Stimulated activated CD4-positive, alpha-beta T cell treated with anti-CD3 and anti-CD28 coated beads, Interleukin-12 subunit alpha, Interleukin-12 subunit beta, amount 100 ng/mL, for 4 hours (primary cell): ENCODE measurements at places on chromosomes 11 and 22.

DNA sequence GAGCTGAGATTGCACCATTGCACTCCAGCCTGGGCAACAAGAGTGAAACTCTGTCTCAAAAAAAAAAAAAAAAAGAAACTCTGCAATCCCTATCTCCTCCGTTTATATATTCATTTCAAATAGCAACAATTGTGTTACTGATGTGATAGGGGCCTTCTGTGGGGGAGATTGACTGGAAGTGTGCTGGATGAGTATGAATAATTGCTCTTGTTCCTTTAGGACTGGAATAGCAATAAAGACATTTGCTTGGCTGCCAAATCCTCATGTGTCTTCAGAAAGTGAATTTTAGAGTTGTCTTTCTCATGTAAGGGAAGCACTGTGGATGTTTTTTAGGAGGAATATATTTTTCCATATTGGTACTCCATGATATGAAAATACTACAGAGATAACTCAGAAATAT is 21.1 kb upstream of the ME3 start:
- no peak for DNase-seq

DNA sequence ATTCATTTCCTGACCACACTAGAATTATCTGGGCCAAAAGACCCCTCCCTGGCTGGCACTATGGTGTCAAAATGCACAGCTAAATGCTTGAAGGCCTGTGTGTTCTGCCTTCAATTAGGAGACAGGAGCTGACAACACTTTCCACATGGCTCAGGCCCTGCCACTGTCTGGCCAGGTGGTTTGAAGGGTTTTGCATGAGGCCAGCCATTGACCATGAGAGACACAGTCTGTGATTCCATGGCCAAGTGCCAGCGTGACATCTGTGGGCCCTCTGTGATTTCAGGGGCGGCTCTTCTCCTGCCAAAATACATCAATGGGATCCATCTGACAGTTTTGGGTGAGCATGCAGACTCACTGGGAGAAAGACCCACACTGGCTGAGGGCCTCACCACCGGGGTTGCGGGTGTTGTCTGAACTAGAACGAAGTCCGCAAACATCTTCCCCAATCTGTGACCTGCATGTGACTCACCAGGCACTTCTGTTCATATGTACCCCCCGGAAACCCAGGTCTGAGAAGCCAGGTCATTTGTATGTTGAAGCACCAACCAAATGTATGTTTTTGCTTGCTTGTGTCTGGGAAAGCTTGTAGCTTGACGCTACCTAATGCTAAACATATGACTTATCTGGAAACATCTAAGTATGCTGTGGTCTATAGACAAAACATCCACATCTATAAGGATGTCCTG is 20.7 kb upstream of the NAV2 start:
- no peak for DNase-seq

DNA sequence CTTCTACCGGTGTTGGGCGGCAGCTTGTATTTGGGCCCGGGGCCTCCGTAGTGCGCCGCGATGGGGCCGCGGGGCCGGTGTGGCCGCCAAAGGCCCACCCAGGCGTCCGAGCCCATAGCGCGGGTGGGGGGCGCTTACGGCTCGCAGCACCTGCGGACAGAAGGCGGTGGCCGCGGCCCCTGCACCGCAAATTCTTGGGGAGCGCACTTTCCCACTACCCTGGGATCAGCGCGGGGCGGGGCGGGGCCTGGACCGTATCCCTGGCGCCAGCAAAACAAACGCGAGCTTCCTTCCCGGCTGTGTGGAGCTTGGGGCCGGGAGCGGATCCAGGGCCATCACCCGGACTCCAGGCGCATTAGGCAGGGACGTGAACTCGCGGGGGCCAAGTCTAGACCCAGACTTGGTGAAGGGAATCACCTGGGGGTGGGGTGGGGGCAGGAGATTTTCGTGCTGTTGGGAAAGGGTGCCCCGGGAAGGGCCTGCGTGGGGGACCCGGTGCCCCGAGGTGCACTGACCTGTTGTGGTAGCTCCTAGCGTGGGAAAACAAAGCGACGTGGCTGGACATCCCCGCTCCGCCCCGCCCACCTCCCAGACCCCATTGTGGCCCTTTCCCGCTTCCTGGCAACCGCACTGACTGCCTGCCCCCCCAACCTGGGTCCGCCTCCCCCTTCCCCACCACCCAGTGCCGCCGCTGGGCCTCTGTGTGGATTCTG is 2.3 kb upstream of the TYMP start:
- no peak for DNase-seq

DNA sequence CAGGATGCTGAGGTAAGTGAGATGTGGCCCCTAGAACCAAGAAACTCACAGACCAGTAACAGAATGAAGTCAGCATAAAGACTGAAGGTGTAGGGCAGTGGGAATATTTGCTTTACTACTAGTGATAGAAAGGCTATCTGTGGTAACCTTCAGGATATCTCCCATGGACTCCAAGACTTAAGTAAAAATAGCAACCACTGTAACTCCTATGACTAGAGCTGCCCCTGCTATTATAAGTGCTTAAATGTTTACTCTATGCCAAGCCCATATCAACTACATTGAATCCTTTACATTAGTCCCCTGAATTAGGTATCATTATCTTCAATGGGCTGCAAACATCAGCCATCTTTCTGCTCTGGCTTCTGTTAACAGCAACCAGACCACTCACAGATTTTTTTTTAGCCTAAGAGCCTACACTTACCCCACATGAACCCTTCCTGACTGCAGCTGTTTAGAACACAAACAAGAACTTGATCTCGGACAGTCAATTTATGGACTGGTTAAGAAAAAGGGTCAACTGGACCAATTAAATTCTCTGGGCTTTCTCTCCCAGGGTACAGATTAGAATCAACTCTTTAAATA is 335.1 kb upstream of the API5 start:
- no peak for DNase-seq

- no peak for DNase-seq
Measured at GRCh38 chr11:70353329-70353728, 45.0 kb upstream of the CTTN start.

DNA sequence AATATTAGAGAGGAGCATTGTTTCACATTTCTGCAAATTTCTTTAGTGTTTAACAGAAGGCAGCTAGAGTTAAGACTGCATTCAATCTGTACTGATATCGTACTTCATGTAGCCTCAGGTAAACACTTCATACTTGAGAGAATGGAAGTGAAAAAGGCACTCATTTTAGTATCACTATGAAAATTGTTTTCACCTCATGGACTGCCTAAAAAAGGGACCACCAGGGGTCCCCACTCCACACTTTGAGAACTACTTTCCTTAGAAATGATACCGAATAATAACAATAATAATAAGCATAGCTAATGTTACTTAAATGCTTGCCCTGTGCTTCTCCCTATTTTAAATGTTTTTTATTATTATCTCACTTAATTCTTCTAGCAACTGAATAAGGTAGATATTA is 95.1 kb downstream of the BLID start:
- DNase-seq, result no peak

GRCh38 chr22:24437091-24437490 is 9.7 kb downstream of the ADORA2A start:
- DNase-seq, result no peak

- DNase-seq, result no peak
Measured at GRCh38 chr11:105073456-105074165, 28.5 kb upstream of the CARD16 start.

DNA sequence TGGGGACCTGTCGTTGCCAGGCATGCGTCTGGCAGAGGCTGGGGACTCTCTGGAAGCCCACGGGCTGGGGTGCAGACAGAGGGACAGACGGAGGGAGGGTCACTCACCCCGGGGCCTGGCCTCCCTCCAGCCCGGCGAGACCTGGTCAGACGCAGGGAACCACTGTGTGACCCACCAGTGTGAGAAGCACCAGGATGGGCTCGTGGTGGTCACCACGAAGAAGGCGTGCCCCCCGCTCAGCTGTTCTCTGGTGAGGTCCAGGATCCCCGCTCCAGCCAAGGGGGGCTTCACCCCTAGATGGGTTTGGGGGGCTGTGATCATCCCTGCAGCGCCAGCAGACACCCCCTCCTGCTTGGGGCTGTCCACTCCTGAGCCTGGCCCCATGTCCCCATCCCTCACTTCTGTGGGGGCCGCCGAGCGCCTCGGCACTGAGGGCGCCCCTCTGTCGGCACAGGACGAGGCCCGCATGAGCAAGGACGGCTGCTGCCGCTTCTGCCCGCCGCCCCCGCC is 23.6 kb upstream of the MUC5B start:
- no peak for DNase-seq

DNA sequence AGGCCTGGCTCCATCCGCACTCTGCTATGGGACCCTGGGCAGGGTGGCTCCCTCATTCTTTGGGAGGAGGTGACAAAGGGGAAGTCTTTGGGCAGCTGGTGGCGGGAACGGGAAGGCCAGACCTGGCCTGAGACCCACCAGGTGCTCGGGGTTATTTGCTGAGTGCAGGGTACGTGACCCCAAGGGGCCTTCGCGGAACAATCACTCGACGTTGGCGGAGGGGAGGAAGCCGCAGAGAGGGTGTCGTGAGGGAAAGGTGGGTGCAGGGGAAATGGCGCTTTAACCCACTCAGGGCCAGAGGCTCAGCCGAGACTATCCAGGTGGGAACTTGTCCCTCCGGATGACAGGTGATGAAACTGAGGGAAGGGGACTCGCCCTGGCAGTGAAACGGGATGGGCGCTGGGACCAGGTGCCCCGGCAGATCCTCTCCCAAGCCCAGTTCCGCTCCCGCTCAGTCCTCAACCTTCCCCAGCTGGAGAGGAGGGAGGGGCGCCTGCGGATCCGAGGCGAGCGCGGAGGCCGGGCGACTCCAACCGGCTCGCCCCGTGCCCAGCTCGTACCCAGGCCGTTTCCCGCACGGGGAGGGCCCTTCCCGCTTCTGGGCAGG is 911 bp downstream of the A4GALT start:
- DNase-seq, result no peak

DNA sequence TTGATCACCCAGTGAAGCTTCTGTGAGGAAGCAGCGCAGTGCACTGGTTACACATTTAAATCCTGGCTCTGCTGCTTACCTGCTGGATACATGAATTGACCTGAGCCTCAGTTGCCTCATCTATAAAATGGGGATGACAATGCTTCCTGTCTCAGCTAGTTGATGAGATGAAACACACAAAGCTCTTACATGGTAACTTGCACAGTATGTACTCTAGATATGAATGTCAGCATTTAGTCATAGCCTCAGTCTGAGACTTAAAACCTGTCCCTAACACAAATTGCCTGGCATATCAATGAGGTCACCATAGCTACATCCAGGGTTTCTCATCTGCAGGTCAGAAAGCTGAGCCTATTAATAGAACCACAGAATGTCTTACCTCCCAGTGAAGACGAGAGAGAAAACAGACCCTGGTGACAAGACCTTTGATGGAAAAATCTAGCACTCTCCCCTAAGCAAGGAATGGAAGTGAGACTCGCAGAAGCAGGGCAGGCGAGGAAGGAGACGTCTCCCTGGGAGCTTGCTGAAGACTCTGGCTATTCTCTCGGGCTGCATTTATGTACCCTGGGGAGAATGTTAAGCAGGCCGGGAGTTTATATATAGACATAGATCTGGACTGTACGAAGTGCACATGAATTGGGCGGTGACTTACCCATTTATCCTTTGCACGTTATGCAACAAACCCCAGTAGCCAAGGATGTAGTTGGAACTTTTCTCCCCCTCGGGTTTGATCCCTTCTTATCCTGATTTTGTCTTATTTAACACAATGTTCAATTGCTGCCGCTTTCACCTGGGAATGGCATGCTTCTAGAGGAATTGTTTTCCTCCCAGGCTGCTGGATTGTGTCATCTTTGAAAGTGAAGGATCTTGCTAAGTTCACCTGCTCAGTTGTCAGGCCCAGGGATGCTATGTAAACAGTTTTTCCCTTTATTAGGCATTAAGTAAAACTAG is 18.0 kb downstream of the SDHAF2 start:
- DNase-seq, result no peak

DNA sequence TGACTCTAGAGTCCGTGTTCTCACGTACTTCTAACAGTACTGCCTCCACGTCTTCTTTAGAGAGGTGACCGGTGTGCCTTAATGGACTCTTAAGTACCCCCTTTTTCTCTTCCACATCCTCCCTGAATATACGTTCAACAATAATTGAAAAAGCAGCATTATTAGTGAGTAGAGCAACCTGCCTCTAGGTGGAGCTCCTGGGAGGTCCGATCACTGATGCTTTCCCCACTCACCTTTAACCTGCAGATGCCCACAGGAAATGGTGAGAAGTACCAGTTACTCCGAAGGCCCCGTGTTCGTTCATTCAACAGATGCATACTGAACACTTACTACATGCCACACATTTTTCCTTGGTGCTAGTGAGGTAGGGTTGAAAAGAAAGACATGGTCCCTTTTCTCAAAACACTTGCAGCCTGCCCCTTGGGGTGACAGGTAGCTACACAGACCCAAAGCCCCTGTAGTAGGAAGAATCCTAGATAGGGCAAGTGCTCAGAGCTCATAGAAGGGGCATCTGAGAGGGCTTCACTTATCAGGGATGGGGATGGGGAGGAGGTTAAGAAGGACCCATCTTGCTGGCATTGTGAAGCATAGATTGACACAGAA is 72.7 kb downstream of the FEZ1 start:
- DNase-seq, result no peak

GRCh38 chr22:42948294-42948693 is 66.7 kb downstream of the PACSIN2 start:
- no peak for DNase-seq

- no peak for DNase-seq
Measured at GRCh38 chr11:129259931-129260348, 67.8 kb upstream of the ARHGAP32 start.

DNA sequence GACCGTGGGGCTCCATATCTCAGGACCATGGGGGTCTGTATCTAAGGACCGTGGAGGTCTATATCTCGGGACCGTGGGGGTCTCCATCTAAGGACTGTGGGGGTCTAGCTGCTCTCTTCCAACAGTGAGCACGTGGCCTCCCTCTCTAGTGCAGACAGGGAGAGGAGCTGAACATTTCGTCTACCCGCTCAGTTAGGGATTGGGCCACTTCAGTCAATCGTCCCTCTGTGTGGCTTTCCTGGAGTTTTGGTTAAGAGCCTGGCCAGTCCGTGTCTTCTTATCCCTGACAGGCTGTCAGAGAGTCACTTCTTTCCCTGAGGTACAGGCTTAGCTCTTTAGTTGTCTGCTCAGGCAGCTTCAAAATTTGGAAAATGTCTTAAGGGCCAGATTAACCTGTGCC is 3.1 kb downstream of the KRTAP5-1 start:
- DNase-seq, result no peak

DNA sequence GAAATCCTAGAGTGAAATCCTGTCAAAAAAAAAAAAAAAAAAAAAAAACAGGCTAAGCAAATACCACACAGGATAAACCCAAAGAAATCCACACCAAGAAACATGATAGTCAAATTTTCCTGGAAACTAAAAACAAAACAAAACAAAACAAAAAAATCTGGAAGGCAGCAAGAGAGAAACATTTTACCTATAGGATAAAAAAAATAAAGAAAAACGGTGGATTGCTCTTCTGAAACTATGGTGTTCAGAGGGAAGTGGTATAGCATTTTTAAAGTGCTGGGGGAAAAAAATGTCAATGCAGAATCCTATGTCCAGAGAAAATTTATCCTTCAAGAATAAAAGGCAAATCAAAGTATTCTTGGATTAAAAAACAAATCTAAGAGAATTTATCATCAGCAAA is 41.6 kb upstream of the CBX7 start:
- no peak for DNase-seq
